ENCODE measurements at places on chromosomes 2 and 18.
A peak's percentile ranks its signal among the peaks of the same experiment; 100 is the strongest.

GRCh38 chr18:52748343-52748742 is 408.3 kb downstream of the DCC start:
- ATAC-seq: no peak

DNA sequence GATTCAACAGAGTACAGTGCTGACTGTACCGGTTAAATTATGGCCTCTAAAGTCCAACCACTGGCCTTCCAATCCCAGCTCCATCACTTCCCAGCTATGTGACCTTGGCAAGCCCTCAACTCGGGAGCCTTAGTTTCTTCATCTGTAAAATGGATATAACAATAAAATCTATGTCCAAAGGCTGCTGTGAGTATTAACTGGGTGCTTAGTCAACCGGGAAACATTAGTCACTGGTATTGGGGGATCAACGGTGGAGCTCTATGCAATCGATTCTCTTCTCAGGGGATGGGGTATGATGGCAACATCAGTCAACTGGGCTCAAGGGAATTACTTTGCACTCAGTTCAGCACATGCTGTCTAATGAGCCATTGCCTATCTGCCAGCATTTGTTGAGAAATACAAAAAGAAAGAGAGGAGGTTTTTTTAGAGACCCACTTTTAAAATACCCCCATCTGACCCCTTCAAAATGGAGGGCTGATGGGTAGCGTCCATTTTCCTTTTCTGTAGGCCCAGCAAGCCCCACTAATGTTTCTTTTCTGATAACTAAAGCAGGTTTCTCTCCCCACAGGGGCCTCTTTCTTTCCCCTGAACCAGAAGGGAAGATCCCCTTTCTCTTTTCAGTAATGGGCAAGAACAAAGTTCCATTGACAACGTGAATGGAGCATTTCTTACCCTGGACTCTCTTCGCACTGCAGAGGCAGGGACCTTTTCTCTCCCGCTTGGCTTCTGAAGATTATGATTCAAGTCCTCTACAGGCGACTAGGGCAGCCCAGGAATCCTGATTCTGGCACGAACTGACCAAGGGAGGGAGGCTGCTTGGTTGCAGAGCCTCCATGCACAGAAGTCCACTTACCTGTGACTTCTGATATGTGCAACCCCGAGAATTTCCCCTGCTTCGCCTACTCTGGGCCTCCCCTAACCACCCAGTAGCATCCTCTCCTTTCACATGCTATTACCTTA is 8.7 kb upstream of the AGFG1 start:
- ATAC-seq: no peak

- no peak for ATAC-seq
Measured at GRCh38 chr18:48620071-48620470, 81.2 kb downstream of the CTIF start.

DNA sequence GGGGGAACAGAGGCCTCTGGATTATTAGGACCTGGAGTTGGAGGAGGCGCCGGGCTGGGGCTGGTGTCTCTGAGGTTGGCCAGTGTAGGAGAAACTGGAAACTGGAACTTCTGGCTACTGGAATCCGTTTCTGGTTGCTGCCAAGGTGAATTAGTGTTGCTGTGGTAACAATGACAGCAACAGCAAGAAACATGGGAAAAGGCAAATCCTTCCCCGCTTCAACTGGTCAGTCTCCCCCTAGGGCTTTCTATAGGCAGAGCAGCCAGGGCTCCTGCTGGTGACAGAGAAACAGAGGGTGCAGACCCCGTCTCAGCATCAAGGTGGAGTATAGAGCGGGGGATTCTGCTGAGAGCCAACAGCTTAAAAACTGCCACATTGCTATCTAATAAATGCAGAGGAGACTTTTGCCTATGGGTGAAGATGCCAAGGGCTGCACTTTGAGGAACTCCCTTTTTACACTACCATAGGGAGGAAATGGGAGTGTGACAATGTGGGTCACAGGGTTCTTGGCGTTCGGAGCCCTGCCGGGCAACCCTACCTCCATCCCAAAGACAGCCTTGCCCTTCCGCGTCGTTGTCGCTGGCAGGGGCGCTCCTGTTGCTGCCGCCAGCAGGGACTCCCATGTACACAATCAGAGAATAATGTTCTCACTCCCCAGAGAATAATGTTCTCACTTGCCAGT is 81.4 kb upstream of the CABLES1 start:
- no peak for ATAC-seq

- ATAC-seq: no peak
Measured at GRCh38 chr2:128790541-128791001, 471.9 kb upstream of the HS6ST1 start.

DNA sequence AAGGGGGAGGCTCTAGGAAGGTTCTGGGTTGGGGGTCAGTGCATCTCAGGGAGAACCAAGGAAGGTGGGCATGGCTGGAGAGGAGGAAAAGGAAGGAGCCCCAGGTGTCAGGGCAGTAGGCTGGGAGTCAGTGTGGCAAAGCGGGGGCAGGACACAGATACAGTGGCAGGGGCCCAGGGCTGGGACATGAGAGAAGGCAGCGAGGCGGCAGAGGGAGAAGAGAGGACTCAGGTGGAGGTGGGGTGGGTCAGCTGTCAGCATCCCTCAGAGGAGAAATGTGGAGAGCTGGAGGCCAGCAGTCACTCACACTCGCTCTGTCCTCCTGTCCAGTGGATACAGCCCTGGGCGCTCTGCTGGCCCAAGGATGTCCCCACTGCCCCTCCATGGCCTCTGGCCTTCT is 5.6 kb upstream of the GMPPA start:
- ATAC-seq: no peak

DNA sequence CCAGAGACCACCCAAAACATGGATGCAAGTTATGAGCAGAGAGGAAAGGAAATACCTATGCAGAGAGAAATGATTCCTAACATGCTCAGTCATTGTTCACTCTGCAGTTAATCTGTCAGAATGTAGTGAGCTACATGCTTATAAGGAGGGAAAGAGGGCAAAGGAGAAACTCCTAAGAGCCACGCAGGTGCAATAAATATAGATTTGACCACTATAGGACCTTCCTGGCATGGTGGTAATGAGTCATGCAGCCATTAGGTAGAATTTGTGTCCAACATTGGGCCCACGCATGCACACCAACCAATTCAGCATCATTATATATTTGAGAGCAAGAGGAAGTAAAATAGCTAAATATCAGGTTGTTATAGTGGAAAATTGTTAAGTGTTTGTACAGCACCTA is 699.9 kb downstream of the DSC3 start:
- ATAC-seq: no peak

DNA sequence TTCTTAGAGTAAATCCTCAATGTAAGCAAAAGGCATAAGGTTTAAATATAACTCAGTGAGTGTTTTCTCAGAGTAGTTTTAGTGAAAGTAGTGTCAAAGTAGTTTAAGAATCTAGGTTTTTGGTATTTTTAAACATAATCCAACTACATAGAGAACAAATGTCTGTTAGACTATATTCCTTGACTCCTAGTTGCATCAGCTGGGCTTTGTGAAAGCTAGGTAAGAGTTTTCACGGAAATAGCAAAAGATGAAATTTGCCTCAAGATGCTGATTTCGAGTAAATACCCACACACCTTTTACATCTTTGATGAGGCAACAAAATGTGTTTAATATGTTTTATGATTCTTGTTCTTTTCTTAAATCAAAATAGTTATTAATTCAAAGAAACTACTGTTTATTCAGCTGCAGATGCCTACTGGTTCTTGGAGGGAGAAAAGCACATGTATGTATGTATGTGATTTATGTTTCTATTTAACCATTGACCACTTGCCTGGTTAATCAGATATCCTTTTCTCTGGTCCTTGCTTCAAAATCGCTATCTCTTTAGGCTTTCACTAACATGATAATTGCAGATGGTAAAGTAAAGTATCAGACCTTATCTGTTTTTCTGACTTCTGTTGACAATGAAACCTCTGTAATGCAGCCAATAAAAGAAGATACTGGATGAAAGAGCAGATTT is 117.4 kb upstream of the NOSTRIN start:
- no peak for ATAC-seq

DNA sequence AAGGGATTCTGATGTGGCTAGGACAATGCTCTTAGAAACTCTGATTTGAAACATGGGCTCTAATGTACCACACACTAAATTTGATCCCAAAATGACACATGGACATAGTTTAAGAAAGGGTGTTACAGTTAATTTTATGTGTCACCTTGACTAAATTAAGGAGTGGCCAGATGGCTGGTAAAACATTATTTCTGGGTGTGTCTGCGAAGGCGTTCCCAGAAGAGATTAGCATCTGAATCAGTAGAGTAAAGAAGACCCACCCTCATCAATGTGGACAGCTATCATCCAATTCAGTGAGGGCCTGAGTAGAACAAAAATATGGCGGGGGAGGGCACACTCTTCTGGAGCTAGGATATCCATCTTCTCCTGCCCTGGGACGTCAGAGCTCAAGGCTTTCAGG is 283.1 kb upstream of the CHAC2 start:
- no peak for ATAC-seq

DNA sequence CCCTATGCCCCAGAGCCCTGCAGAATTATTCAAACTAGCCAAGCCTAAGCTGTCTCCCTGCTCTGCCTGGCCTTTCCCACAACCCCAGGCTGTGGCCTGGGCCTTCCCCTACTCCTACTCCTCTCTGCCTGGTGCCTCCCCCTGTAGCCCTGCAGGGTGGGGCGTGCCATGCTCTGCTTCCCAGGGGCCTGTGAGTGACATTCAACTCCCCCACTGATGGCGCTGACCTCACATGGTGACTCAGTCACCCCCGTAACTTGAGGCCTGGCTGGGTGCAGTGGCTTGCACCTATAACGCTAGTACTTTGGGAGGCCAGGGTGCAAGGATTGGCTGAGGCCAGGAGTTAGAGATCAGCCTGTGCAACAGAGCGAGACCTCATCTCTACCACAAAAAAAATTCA is 60.6 kb downstream of the KIF1A start:
- no peak for ATAC-seq

- ATAC-seq: no peak
Measured at GRCh38 chr2:112216167-112216566, 38.7 kb downstream of the ZC3H8 start.

DNA sequence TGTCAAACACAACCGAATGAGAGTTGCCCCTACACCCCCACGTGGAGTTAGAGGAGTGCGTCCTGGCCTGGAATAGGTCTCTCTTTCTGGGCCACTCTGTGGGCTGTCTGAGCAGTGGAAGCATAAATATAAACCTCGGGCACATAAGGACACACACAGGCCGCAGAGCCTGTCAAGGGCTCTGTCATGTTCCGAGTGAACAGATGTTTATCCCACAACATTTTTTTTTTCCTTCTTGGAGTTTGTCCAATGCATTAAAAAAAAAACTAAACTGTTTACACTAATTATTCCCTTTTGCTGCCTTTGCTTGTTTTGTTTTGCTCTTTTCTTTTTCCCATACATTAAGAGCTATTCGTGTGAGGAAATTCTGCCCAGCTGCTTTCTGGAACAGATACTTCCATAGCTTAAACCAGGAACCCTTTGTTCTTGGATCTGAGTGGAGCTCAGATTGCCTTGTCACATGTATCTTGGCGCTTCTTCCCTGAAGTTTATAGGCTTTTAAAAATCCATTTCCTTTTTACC is 228.3 kb upstream of the FOSL2 start:
- peak; percentile 50 for ATAC-seq

Measured in gastroesophageal sphincter (tissue), 4 donors.